Mucosa of descending colon (tissue), 3 donors: ENCODE measurements at places on chromosomes 13 and 19.

DNA sequence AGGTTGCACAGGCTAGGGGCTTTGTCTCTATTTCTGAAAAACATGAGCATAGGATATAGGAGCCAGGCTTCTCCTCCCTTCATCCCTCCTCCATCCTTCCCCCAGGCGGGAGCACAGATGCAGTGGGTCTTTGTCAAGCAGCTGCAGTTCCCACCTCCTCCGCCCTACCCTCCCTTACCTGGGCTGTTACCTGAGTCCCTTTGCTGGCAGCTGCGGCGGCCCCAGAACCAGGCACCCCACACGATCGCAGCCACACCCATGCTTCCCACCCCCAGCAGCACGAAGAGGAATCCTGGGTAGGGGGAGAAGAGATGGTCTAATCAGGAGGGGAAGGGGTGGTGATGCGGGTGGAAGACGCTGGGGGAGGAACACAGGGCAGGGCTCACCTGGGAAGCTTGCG is 7.8 kb downstream of the TMIGD2 start:
- no peak for DNase-seq

DNA sequence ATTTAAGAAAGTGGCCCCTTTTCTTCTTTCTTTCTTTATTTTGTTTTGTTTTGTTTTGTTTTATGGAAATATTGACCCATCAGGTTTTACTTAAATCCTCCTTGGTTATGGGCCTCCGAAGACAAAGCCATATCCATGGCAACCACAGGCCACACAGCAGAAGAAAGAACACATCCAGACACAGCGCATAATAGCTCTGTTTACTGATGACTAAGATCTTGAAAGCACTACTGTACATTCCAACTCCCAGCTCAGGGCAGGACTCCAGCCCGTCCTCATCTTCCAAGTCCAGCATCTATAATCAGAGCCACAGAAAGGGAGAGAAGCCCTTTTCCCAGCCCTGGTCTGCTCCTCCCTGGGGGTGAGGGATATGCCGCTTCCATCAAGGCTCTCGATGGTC is 84.3 kb downstream of the NUFIP1 start:
- DNase-seq: peak; percentile 42

DNA sequence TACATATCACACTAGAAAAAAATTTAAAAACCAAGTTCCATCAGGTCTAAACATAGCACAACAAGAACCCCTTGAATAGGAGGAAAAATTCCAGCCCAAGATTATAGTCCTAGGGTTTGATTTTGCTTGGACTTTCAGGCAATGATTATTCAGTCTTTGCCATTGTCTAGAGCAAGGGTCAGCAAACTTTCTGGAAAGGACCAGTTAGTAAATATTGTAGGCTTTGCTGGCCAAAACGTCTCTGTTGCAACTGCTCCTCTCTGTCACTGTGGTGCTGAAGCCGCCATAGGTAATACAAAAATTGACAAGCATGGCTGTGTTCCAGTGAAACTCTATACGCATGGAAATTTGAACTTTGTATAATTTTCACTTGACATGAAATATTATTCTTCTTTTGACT is 95.5 kb upstream of the UBAC2 start:
- DNase-seq: no peak

GRCh38 chr13:114174529-114174961 is 4.5 kb upstream of the CFAP97D2 start:
- no peak for DNase-seq

DNA sequence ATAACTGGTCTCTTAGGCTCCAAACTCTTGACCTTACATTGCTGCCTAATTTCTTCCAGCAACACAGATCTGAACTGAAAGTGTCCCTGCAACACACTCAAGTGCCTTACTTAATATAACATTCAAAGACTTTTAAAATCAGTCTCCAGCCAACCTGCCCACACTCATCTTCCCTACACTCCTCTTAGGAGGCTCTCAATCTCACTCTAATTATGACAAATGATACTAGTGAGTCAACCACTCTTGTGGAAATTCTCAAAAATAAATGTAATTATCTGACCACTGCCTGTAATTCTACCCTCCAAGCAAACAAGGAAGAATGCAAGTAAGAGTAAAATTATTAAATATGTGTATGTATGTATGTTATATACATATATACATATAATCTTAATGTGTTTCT is 348.1 kb upstream of the MIR17HG start:
- no peak for DNase-seq

DNA sequence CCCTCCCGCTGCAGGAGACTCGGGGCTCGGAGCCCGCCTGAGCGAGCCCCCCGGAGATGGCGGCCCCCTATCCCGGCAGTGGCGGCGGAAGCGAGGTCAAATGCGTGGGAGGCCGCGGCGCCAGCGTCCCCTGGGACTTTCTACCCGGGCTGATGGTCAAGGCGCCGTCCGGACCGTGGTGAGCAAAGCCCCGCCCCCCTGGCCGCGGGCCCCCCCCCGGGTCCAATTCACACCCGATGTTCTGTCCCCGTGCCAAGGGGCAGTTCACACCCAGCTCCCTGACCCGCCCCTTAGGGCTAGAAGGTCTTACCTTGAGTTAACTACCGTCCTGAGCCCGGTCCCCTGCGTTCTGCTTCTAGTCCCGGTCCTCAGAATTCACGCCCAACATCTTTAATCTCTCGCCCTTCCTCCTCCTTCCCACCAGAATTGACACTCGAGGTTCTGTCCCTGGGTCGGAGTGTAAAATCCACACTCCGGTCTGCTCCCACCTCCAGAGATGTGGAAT is 1.4 kb downstream of the NPAS1 start:
- no peak for DNase-seq

DNA sequence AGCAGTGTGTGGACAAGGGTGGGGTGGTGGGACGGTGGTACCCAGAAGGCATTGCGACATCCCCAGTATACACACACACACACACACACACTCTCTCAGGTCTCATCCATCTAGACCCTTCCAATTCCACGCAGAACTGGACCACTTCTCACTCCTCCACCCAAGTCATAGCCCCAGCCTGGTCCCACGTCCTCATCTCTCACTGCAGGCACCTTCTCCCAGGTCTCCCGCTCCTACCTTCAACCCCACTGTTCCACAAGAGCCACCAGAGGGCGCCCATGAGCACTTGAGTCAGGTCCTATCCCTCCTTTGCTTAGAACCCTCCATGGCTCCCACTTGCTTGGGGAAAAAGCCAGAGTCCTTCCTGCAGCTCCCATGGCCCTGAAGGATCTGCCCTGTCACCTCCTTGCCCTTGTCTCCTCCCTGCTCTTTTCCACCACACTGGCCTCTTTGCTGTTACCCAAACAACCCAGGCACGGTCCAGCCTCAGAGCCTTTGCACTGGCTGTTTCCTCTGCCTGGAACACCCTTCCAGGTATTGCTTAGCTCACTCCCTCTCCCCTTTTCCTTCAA is 62.6 kb downstream of the IER2 start:
- DNase-seq: peak; percentile 72

DNA sequence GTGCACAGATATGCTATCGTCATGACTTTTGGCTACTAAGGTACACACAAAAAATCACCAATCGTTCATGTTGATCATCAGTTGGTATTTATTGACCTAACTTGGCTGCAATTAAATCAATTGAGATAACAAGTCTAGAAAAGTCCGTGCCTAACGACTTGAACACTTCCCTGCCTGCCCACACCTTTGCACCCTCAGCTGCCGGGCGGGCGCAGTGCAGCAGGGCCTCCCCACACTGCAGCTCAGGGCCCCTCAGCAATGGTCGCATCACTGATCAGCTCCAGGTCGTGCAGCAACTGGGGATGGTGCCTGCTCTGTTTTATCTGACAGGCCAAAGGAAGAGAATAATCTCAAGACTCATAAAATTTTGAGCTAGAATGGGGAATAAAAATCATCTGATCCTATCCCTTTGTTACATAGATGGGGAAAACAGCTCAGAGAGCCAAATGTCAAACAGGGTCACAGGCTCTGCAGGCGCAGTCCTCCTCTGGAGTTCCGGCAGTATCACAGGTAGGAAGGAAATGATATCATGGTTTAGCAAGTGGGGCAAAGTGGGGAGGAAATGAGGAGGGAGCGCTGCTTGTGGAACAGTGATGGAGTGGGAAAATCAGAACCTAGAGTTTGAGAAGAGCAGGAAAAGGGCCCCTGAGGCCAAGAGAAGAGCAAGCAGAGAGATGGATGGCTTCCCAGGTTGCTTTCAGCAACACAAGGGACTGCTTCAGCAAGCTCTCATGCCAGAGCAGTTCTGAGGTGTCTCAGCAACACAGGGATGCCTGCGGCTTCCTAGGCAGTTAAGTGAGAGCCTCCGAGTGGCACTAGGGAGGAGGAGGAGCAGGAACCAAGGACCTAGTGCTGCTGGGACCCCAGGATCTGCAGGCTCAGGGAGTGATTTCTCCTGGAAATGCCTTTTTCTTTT is 57.5 kb downstream of the SLC7A1 start:
- DNase-seq: no peak

DNA sequence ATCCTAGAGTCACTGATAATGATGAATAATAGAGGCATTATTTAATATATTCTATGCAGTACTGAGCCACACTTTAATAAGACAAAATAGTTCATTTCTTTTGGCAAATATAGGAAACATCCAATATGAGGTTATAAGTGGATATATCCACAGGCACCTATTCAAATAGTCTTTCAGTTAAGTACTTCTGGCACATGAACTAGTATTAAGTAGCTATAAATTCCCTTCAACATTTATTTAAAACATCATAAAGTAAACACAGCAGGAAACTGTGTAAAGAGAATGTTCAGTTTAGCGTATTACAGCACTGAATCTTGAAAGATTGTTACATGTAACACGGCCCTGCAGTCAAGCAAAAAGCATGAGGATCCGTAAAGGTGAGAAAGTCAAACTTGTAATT is 463.3 kb upstream of the KLF12 start:
- DNase-seq: no peak

- no peak for DNase-seq
Observed at GRCh38 chr13:97284558-97284957, 62.4 kb downstream of the MBNL2 start.

DNA sequence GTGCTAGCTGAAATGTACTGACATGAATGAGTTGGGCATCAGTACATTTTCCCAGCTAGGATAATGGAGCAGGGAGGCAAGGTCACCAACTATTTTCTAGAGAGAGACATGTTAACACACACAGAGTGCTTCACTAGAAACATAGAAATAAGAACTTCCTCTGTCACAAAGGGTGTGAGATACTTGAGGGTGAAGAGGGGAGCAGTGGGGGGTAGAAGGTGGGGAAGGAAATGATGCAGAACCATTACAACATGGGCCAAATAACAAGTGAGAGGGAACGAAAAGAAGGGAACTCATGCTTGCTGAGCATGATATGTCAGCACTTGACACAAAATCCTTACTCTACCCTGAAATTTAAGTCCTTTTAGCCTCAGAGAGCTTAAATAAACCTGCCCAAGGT is 87.8 kb upstream of the RFC3 start:
- no peak for DNase-seq

GRCh38 chr19:27909861-27910260 is 1303.1 kb downstream of the UQCRFS1 start:
- DNase-seq: no peak

- no peak for DNase-seq
Observed at GRCh38 chr13:50654331-50654730, 189.2 kb downstream of the DLEU7 start.

DNA sequence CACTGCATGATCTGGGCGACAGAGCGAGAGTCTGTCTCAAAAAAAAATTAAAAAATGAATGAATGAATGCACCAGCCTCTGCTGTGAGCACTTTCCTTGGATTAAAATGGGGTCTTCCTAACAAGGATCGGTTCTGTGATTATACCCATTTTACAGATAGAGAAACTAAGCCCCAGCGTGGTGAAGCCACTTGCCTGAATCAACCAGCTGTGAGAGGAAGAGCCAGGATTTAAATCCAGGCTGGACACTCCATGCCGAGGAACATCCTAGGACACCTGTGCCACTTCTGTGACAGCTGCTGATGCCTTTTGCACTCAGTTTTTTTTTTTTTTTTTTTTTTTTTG is 14.1 kb downstream of the TLE5 start:
- no peak for DNase-seq

- peak; percentile 75 for DNase-seq
Observed at GRCh38 chr19:48842789-48843162, 6.5 kb upstream of the HSD17B14 start.

DNA sequence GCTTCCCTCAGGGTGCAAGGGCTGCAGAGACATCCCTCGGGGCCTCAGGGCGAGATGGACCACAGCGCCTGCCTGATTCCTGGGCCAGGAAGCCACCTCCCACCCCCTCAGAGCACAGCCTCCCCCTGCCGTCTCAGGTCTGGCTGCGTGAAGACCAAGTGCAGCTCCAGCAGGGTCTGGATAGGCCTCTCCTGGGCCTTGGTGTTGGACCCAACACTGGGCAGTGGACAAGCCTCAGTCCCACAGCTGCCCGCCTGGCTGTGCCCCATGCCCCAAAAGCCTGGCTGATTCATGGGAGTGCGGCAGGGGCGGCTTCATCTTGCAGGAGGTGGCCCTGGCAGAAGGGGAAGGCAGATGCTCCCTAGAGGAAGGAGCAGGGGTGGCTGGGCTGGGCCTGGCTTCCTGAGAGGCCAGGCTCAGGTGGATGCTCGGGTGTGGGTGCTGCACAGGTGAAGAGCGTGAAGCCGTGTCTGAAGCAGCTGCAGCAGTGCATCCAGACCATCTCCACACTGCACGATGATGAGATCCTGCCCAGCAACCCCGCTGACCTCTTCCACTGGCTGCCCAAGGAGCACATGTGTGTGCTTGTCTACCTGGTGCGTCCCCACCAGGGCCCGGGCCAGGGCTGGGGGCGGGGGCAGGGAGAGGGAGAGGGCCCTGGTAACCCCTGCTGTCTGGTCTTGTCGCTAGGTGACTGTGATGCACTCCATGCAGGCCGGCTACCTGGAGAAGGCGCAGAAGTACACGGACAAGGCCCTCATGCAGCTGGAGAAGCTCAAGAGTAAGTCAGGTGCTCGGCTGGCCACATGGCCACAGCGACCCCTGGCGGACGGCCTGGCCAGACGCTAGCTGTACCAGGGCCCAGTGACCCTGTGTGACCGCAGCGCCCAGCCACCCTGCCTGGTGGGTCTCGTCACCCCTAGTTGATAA is 21.7 kb downstream of the MAU2 start:
- DNase-seq: no peak

- no peak for DNase-seq
Observed at GRCh38 chr19:11261431-11261970, 823 bp downstream of the DOCK6 start.

GRCh38 chr13:105948143-105948542 is 587.3 kb downstream of the EFNB2 start:
- DNase-seq: no peak

GRCh38 chr19:44800461-44800860 is 8.4 kb upstream of the BCAM start:
- peak; percentile 83 for DNase-seq

- DNase-seq: no peak
Observed at GRCh38 chr19:37874784-37875183, 31.6 kb downstream of the WDR87 start.

DNA sequence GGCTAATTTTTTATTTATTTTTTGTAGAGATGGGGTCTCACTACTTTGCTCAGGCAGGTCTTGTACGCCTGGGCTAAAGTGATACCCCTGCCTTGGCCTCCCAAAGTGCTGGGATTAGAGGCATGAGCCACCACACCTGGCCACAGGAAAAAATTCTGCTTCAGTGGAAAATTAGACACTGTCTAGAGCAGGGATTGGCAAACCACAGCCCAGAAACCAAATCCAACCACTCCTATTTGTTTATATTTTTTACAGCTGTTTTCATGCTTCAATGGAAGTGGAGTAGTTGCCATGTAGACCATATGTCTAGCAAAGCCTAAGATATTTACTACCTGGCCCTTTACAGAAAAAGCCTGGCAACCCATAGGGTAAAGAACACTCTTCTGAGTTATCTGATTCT is 123.7 kb upstream of the MRI1 start:
- DNase-seq: no peak
